Stimulated activated CD8-positive, alpha-beta memory T cell treated with anti-CD3 and anti-CD28 coated beads, Interleukin-15, amount 100 ng/mL, for 4 hours (primary cell): ENCODE measurements at places on chromosomes 16 and 17.

DNA sequence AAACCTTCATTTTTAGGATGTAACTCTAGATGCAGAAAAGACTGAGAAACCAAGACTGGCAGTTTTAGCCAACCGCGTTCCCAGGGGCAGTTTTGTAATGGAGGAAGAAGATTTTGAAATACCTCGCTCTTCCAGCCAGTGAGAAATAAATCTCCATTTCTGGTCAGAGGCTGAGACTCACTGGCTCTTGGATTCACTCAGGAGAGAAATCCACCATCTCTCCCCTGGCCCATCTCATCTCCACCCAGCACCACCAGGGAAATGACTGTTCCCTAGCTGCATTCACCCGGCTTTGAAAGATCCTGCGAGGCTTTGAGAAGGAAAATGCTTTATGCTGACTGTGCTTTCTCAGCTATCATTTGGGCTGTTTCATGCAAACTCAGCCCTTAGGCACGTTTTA lies 185.2 kb downstream of the SOX9 start:
- no peak for DNase-seq

DNA sequence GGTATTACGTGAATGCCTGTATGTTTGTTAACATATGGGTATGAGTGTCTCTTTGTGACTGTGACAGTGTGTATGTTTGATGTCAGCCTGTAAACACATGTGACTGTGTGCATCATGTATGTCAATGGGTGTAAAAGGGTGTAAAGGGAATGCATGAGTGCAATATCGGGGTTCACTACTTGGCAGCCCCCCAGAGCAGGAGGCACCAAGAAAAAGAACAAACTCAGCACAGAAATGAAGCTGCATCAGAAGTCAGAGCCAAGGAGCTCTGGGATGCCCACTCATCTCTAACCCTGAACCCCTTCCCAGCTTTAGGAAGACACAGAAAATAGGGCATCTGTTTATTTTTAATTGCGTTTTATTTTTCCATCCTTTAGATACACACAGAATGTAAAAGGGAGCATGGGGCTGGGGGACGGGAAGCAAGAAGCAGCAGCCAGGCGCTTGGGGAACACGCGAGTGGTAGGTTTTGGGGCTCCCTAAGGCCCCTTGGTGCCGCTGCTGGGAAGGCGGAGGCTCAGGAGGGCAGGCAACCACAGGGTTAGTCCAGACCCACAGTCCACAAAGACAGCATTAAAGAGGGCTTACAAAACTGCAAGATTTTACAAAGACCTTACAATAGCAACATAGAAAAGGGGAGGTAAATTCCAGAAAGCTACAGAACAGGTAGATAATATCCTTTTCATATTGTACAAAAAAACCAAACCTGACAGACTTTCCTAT lies 2.3 kb upstream of the HOXB6 start:
- DNase-seq = no peak

GRCh38 chr17:55757659-55758058 lies 6.8 kb downstream of the PCTP start:
- DNase-seq = no peak

GRCh38 chr17:27751622-27752490 lies 48.5 kb downstream of the NOS2 start:
- no peak for DNase-seq

- DNase-seq = no peak
These were observed 80.1 kb upstream of the RPL38 start for GRCh38 chr17:74123350-74123749.

- DNase-seq = no peak
These were observed 30.6 kb downstream of the ASIC2 start for GRCh38 chr17:33262266-33263123.
